ENCODE measurements at places on chromosomes 4 and X.

GRCh38 chr4:128349921-128350320, 62.3 kb upstream of the PGRMC2 start:
- no peak for DNase-seq

DNA sequence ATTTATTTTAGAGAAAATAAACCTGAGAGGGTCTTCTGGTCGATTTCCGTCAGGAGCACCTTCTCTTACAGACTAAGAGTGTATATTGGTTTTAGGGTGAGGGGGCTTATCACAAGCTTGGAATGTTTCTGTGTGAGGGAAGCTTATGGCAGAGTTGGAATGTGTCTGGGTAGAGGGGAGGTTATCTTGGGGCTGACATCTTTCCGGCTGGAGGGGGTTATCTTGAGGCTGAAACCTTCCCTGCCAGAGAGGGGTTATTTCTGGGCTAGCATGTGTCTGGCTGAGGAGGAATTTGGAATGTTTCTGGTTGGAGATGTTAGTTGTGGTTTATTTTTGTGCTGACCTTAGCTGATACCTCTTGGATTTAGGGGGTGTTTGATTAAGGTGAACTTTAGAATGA, 1312.1 kb downstream of the ADGRL3 start:
- no peak for DNase-seq

- no peak for DNase-seq
Measured at GRCh38 chrX:107429090-107429489, 20.4 kb upstream of the FRMPD3 start.

- DNase-seq = no peak
Measured at GRCh38 chr4:140102421-140102820, 51.6 kb downstream of the MAML3 start.

DNA sequence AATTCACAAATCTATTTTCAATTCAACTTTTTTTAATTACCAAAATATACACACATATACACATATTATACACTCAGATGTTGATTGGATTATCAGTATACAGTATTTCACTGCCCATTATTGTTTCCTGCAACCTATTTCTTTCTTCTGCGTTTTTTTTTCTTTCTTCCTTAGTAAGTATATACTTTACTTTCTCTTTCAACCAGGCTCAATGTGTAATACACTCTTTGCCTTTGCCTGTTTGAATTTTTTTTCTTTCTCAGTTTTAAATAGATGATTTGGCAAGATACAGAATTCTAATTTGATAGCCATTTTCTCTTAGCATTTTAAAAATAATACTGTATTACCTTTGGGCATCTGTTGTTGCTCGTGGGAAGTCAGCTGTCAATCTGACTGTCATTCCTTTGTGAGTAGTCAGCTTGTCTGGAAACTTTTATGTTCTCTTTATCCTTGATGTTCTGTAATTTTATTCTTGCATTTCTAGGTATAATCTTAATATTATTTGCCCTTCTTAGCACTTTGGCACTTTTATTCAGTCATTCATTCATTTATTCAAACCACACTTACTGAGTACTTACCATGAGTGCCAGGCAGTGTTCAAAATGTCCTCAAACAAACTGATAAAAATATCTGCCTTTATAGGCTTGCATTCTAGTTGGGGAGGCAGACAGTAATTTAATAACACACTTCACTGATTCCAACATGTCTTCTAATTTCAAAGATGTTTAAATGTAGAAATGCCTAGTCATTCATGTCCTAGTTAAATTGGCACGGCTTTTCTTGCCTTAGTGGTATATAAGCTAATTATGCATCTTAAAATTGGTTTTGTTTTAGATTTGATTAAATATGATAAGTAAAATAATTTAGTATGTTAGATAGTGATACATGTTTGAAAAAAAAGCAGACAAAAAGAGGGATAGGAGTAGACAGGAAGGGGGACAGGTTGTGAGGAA, 3.7 kb downstream of the USP38 start:
- no peak for DNase-seq

GRCh38 chrX:133215747-133216146, 2.4 kb downstream of the TFDP3 start:
- no peak for DNase-seq

DNA sequence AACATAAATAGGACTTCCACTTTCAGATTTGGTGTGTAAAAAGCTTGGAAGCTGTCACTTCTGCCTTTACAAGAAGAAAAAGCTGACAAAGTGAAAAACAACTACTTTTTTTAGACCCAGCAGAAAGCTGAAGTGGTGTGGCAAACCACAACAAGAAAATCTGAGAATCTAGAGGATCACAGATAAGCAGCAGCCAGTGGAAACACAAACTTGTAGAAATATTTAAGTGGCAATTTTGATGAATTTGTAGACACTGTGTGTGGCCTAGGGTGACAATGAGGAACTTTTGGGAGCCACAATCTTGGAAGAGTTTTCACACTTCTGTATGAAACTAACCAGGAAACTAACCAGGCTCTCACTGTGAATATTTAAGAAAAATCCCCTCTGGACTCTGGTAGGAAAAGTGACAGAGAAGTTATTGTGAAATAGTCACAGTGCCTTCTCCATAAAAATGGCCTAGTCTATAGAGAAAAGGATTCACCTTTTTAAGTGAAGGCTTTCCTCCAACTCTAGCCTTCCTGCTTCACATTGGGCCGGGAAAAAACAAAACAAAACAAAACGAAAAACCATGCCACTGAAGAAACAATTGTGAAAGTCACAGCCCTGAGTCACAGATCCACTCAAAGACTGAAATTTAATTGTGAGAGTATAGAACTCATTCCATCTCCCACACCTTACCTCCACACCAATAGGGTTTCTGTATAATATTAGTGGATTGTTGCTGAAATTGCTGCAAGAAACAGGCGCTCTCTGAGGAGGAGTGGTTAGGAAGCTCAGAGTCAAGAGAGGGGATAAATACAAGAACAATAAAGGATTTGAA, 26.7 kb upstream of the GUCY1A1 start:
- DNase-seq = no peak

GRCh38 chrX:54419559-54420302, 20.5 kb upstream of the TSR2 start:
- no peak for DNase-seq

DNA sequence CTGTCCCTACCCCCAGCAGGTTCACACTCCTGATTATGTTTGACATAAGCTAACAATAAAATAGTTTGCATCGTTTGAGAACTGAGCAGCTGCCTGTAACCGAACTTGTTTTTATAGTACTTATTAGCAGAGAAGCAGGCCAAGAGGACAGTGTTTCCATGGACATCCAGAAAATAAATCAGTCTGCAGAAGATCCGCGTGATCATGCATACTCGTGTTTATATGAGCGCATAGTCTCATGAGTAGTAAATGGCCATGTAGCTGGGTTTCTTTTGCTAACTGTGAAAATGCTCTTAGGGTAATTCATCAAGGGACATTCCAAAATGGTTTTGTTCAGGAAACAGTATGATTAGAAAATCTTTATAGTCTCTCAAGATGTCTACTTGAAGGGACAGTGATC, 289.2 kb downstream of the DCTD start:
- no peak for DNase-seq

DNA sequence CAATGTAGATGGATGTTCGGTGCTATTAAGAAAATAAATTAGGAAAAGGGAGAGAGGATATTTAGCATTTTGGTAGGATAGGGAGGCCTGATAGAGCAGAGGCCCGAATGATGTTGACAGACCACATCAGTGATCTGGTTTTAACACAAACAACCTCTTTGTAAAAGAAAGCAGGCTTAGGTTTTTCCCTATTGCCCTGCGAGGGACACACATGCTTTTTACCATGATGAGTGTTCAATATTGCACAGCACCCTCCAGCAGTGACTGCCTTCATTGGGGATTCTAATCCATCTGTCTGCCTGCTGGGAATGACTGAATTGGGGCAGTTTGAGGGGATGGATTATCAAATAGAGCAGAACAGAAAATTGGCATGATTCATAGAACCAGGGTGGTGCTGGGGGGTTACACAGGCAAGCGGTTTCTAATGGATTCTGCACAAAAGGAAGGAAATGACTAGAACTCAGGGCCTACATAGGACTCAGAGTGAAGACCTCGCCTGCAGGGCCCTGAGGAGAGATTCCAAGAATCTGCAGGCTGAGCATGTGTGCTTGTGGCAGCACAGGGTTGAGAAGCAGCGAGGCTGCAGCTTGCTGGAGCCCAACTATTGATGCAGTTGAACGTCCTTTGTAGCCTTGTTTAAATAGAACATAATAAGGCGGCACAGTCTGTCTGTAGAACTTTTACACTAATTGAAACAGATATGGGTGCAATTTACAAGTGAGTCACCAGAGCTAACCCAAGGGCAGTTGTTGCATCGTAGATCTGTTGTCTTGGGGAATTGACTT, 58.0 kb downstream of the RHOH start:
- no peak for DNase-seq

DNA sequence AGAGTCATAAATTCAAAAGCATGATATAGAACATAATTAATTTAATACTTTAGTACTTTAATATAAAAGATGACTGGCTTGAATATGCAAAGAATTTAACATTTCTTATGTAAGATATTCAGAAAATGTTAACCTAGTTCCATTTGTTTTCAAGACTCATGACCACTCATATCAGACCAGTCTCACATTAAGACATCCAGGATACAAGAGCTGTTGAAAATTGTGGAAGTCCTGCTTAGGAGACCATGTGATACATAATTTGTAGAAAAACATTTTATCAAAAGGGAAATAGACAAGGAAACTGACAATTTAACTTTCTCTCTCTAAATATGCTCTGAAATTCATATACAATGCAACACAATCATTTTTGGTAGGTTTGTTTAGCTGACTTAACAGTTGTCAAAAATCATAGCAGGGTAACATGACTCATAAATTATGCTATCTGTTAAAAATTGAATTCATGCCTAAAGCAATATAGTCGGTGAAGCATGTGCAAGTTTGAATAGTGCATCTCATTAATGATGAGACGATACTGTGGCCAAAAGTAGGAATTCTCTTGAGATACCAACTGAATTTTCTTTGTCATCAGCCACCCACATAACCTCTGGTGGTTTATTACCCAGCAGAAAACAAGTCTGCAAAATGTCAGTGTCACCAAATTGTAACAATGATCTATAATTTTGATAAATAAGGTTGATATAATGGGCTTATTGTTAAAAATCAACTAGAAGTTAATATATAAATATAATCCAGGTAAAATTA, 211.4 kb downstream of the GASK1B start:
- no peak for DNase-seq

DNA sequence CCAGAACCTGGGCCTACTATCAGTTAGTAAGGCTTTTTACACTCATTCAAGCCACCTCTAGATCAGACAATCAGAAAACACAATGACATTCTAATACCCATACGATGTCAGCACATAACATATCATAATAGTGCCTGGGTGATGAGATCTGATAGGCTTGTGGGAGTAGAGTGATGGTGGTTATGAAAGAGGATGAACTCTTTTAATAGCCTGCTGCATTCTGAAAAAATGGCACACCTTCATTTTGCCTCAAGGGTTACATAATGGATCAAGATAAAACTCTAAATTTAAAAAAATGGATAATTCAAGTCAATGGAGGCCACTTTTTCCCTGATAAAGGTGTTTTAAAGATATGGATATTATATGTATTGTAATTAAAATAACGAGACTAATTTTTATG, 215.6 kb downstream of the MAML3 start:
- DNase-seq = no peak

DNA sequence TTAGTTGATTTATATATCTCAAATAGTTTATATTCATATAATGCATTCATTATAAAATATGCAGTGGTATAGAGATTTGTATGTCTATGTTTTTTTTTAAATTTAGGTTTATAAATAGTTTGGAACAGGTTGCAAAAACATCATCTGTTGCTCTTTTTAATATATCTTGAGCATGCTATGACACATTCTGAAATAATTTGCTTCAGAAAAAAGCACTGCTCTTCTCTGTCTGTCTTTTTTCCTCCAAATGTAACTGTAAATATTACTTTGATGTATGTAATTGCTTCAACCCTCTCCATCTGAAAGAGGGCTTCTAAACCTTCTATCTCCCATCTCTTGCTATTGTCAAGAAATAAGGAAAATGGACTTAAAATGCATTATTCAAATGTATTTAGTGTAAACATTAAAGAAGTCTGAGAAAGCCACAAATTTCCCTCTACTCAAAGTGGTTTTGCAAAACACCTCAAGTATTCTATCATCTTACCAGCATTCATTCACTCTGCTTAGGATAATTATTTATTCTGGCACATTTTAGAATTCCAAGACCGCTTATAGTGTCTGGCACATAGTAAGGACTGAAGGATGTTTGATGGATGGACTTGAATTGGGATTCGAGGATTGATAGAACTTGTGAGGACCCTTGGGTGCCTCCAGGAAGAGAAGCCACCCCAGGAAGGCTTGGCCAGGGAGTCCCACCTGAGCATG, 87.8 kb downstream of the CLNK start:
- no peak for DNase-seq

DNA sequence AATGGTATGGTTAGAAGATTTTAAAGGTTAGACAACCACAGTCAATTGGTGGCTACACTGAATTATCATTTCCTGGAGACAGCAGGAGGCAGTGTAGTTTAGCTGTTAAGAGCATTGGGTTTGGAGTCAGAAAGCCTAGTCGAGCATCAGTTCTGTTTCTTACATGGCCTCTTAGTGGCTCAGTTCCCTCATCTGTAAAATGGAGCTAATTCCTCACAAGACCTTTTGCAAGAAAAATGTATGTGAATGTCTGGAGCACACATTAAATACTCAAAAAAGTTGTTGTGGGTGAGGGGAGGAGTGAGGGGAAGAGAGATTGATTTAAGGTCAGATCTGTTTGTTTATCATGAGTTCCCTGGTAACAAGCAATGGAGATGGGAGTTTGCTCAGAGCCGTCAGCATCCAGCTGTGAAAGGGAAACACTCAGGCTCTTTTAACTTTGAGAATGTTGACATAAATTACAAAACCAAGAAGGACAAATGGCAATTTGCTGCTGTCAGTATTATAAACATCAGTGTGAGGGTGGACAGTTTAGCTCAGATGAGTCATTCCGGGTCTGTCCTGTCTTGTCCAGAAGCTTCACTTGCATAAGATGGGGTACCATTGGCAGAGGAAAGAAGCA, 98.2 kb upstream of the PGRMC2 start:
- no peak for DNase-seq

DNA sequence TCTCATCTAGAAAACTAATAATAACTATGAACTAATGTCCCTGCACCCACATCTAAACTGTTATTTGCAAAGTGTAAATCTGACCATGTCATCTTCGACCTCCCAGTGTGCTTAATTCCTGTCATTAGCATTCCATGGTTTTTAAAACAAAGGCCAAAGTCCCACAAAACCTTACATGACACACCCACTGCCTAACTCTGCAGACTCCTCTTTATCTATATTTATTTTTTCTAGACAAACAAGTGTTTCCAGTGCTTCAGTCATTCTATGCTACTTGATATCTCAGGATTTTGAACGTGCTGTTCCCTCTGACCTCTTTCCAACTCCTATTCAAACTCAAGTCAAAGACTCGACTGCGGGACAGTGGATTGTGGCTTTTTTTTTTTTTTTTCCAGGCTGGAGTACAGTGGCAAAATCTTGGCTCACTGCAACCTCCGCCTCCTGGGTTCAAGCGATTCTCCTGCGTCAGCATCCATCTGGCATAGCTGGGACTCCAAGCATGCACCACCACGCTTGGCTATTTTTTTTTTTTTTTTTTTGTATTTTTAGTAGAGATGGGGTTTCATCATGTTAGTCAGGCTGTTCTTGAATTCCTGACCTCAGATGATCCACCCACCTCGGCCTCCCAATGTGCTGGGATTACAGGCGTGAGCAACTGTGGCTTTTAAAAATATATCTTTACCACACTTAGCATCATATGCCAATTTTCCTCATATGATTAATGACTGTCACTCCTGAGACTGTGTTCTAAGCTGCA, 1511.0 kb downstream of the ARAP2 start:
- DNase-seq = no peak

Measured in cortex of kidney (tissue), 1 donor.